ENCODE measurements at places on chromosomes 7 and 10.

GRCh38 chr7:157558875-157559595 is 222.2 kb downstream of the DNAJB6 start:
- DNase-seq = no peak

- DNase-seq = no peak
Measured at GRCh38 chr10:61632057-61632670, 30.6 kb upstream of the CABCOCO1 start.

- no peak for DNase-seq
Measured at GRCh38 chr7:29588900-29589696, 25.5 kb downstream of the PRR15 start.

- no peak for DNase-seq
Measured at GRCh38 chr10:30034433-30035137, 24.8 kb downstream of the JCAD start.
